Activated CD4-positive, alpha-beta T cell treated with anti-CD3 and anti-CD28 coated beads for 48 hours (primary cell): ENCODE measurements at places on chromosomes 2 and 18.

DNA sequence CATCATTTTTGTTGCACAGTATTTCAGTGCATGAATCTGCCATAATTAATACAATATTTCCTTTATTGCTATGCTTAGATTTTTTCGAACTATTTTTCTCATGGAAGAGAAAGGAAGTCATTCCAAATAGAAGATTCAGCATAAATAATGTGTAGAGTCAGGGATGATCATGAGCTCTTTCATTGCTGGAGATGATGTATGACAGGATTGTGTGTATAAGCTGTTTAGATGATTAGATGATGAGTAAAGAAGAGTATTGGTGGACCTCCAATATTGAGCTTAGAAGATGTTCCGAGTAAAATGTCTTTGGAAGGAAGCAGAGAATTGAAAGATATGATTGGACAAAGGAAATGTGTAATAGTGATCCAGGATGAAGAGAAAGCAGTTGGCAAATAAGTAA lies 364.5 kb downstream of the PARD3B start:
- no peak for DNase-seq

- DNase-seq = no peak
These were observed 79.6 kb downstream of the LRATD1 start for GRCh38 chr2:14712111-14712510.

DNA sequence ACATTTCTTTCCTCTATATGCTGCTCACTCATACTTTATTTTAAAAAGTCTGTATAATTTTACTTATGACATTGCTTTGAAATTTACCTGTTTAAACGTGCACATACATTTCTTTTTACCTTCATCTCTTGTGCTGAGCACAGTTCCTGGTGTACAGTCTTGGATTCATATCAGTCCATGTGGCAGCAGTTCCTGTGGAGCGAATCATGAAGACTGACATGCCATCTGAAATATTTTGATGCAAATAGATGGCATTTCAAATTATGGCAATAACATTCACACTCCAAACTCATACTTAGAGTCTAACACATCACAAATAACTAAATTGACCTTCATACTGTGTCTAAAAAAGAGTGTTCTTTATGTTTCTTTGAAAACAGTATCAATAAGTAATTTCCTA lies 90.3 kb upstream of the CDH2 start:
- DNase-seq = no peak

DNA sequence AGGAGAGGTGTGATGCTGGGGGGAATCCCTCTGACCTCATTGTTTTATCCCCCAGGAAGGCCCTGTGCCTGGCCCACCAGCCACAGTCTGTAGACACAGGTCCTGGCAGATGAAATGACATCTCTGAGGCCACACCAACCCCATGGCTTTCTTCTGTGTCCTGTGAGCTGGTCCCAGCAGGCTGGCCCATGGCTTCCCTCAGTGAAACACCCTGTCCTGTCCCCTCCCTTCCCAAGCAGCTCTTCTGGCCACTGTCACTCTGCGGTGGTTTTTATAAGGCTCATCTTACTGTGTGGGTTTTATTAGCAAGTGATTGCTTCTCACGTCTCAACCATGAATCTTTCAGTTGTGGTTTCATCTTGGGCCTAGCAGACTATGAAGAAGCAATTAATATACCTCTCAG lies 102.8 kb upstream of the STPG4 start:
- DNase-seq = no peak

- no peak for DNase-seq
These were observed 152.5 kb downstream of the NRP2 start for GRCh38 chr2:205834796-205835195.

DNA sequence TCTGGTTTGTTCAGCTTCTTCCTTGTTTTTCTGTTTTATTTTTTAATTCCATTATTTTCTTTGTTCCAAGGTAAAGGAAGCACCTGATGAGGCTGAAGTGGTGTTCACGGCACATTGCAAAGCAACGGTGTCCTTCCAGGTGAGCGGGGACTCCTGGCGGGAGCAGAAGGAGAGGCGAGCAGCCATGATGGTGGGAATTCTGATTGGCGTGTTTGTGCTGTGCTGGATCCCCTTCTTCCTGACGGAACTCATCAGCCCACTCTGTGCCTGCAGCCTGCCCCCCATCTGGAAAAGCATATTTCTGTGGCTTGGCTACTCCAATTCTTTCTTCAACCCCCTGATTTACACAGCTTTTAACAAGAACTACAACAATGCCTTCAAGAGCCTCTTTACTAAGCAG lies 88.4 kb downstream of the DDX18 start:
- no peak for DNase-seq

DNA sequence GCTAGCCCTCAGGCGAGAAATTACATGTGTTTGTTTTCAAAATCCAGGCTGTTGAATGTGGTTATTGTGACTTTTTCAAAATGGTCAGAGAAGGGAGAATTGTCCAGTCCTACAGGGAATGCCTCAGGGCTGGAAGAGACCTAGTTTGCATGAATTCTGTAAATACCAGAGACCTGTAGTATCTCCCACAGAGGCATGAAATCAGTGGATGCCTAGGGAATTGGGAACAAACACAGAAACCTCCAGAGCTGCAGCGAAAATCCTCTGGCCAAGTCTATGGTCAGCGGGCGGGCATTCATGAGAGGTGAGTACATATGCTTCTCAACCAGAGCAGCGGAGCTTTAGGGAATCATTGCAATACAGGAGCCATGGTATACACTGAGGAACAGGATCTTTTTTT lies 1596.5 kb upstream of the NXPH2 start:
- no peak for DNase-seq

- DNase-seq = no peak
These were observed 1.4 kb downstream of the COL3A1 start for GRCh38 chr2:188975497-188976102.

GRCh38 chr2:23390152-23390551 lies 5.2 kb downstream of the KLHL29 start:
- DNase-seq = no peak

DNA sequence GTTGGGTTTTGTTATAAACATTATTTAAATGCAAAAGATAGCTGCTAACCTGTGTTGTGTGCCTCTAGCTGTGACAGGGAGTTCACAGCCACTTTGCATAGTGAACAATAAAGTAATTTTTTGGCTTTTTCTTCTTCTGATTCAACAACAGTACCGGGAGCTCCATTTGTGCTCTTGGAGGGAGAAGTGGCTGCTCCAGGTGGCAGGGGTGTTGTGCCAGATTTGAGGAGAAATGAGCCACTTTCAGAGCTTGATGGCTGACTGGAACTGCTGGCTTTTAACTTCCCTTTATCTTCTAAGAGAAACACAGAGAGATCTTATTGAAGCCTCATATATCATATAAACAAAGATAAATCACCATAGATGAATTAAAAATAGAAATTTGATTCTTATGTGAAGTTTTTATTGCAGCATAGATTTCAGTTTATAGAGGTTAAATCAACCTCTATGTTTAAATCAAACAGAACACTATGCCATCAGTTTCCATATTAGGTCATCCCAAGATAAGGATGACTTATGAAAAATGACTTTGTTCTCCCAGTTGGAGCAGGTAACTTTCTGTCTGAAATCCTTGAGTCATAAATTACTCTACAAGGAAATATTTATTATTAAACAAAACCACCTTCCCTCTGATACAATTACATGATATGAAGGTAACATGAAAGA lies 182.0 kb upstream of the SESTD1 start:
- no peak for DNase-seq

GRCh38 chr2:164014791-164015190 lies 279.0 kb upstream of the FIGN start:
- DNase-seq = no peak

DNA sequence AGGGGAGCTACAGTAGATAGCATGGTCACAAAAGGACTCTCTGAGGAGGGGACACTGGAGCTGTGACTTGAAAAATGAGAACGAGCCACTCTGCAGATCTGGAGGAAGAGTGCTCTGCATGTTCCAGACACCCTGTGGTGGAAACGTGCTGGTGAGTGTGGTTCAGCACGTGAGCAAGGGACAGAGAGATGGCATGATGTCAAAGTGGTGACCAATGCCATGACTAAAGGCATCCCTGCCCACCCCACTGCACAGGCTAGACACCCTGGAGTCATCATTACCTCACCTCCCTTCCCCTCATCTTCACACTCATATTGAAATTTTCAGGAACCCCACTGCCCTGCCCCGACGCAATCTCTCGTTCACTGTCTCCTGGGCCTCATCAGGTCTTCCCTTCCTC lies 56.5 kb downstream of the SLC4A5 start:
- DNase-seq = peak; percentile 14
